ENCODE measurements at places on chromosomes 6 and 20.

- DNase-seq = no peak
Observed at GRCh38 chr6:150276168-150276936, 92.5 kb upstream of the IYD start.

GRCh38 chr20:18678549-18679419 is 90.9 kb downstream of the DTD1 start:
- no peak for DNase-seq

GRCh38 chr6:29676981-29677601 is 3.9 kb downstream of the ZFP57 start:
- DNase-seq = peak; percentile 10

DNA sequence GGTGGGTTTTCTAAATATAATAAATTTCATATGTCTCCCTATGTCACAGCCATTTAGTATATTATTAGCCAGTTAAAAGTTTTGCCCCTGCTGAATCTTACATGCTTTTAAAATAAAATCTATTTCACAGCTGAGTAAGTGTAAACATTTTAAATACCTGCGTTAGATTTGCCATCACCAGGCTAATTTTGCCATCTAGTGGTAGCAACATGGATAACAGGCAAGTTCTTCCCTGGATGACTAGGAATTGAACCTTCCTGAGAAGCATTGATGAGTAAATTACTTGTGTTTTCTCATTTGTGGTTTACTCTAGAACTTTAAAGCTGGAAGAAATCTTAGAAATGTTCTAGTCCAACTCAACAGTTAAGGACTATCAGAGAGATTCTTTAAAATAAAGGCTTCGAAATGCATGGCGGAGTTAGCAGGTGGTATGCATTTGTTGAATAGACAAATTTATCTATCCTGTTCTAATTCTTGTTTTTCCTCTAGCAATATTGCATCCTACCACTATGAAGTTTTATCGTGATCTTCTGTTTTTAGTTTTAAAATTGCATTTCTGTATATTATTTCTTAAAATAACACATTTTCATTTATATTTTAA is 2.6 kb downstream of the PRSS35 start:
- peak; percentile 58 for DNase-seq

DNA sequence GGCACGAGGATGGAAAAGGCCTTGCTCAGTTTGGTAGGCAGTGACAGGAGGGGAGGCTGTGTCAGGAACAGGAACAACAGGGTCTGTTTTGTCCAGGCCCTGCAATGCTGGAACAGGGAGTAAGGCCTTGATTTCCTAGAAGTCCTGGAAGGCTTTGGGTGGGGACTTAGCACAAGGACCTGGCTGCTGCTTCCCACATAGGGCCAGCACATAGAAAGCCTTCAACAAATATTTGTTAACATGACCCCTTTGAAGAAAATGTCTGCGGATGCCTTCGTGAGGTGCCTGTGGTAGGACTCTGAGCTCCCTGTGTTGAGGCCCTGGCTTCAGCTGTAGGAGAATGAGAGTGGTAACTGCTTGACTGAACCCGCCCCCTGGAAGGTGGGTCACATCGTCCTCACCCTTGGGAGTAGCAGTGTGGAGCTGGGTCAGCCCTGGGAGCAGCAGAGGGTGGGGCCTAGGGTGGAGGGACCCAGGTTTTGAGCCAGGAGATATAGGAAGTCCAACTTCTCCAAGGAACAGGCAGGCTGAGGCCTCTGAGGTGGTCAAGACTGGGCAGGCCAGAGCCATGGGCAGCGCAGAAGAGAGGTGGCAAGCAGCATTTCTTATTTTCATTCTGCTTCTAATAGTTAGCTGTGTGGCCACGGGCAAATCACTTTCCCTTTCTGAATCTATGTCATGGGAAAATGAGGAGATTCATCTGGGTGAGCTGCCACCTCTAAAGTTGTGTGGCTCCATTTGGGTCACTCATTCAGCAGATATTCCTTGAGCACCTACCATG is 50.0 kb downstream of the CNBD2 start:
- no peak for DNase-seq
